Midbrain (tissue), 1 donor: ENCODE measurements at places on chromosomes 11 and 22.

DNA sequence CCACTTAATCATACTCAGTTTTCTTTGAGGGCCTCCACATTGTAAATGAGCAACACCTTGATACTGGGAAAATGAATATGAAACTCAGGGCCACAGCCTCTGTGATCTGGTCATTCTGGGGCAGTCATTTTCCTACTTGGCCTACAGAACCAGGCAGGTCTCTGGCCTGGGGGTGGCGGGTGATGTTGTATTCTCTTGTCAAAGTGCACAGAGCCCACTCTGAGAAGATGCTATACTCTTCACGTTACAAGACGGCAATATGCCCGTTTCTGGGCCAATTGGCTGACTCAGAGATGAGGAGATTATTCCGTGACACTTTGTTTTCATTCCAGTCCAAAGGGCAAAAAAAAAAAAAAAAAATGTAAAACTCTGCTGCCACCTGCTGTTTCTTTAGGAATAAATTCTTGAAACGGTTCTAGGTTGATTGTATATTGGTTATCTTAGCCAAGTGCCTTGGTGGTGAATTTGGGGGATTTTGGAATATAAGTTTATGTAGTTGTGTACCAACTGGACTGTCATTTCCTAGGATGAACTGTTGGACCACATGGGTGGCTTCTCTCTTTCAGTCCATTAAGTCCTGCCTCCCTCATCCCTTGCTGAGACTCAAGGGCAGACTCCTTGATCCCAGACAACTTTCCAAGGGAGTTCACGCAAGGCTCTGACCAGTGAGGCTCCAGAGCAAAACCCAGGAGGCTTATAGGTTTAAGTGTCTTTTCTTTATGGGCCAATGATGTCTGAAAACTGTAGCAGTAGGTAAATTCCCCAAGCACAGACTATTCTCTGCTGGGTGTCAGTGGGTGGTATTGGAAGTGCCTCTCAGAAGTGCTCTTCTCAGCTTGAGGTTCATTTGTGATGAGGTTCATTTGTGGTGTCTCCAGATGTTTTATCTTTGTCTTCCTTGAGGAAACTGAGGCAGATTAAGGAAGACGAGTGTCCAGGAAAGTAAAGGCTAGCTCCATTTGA lies 18.2 kb downstream of the ADM start:
- peak; percentile 72 for DNase-seq

DNA sequence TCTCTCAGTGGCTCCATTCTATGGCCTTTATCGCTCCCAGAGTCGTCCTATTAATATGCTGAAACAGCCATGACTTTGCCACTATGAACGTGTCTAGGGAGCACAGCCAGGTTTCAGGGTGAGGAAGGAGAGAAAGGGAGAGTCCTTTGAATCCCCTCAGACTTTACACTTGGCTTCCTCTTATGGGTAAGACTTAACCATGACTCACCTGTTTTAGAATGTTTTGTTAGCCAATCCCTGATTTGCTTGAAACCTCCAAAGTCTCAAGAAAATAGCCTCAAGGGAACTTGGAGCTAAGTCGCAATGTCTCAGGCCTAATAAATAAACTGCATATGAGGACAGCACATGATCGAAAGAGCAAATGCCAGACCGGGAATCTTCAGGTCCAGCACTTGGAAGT lies 131.2 kb upstream of the RCN1 start:
- DNase-seq = no peak

- no peak for DNase-seq
Observed at GRCh38 chr11:65089621-65090020, 5.6 kb downstream of the ZFPL1 start.

DNA sequence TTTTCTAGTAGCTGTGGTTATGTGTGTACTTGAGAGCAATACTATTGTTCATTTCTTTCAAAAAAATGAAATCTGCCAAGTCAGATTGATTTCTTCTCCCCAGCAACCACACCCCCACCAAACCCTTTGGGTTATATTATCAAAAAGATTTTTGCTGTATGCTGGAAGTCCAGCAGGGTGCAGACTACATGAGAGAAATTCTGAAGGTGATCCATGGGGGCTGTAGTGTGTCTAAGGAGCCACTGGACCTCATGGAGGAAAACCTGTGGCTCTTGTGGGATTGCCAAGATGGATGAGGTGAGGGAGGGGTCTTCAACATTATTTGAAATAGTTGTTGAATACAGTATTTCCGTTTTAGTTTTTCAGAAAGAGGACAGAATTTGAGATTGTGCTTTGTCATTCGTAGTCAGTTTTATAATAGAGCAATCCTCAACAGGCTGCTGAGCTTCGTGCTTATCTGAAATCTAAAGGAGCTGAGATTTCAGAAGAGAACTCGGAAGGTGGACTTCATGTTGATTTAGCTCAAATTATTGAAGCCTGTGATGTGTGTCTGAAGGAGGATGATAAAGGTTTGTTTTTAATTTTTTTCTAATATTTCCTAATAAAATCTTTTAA lies 3.1 kb downstream of the EIF3M start:
- no peak for DNase-seq

DNA sequence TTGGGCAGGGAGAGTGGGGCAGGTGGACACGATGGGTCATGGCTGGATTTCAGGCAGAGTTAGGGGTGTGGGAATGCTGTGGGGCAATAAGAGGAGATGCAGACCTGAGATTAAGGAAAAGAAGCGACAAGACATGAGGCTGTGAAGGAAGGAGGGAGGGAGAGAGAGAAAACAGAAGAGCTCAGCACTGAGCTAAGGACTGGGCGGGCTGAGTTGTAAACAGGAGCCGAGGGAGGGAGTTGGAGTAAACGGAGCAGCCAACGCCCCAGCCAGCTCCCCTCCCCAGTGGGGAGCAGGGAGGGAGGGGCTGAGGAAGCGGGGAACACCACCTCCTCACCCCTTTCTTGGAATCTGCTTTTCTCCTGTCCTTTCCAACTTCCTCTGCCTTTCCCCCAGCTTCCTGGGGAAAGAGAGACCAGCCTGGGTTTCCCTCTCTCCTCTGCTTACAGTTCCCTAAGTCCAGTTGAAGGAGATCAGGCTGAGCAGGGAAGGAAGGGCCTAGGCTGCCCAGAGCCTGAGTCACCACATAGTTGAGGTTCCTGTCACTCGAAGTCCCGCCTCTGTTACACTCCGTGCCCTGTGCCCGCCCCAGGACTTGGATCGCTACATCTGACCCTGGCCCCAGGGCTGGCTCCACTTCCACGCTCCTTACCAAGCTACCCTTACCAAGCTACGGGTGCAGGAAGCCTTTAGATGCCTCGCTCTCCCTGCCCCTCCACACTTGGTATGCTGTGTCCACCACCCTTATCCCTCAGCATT lies 6.7 kb upstream of the AHNAK start:
- no peak for DNase-seq

DNA sequence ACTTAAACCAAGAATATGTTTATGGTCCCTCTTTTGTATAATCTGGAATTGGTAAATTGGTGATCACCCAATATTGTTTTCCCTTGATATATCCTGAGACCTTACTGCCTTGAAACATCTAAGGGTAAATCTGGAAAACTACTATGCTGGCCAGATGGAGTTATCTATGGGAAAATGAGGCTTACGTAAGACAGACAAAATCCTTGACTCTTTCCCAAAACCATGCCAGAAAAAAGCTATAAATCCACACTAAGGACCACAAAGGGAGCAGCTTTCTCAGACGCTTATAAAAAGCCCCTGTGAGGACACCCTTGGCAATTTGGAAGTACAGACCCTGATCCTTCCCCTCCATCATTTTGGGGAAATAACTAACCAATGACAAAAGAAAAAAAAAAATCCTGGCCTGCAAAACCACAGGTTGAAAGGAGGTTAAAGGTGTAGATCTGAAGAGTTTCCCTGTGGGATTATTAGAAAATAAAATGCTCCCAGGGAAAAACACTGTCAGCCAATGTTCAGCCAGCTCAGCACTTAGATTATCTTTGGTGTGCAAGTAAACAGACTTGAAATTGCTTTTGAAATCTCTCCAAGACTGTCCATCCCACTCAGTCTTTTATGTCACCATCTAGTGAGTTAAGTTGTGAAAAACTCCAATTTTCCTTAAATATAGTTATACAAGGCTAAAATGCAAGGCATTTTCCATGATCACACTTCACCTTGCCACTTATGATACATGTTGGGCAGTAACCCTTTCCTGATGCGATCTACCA lies 6.6 kb upstream of the AMBRA1 start:
- DNase-seq = no peak

GRCh38 chr22:30029512-30029911 lies 50.8 kb upstream of the HORMAD2 start:
- no peak for DNase-seq

DNA sequence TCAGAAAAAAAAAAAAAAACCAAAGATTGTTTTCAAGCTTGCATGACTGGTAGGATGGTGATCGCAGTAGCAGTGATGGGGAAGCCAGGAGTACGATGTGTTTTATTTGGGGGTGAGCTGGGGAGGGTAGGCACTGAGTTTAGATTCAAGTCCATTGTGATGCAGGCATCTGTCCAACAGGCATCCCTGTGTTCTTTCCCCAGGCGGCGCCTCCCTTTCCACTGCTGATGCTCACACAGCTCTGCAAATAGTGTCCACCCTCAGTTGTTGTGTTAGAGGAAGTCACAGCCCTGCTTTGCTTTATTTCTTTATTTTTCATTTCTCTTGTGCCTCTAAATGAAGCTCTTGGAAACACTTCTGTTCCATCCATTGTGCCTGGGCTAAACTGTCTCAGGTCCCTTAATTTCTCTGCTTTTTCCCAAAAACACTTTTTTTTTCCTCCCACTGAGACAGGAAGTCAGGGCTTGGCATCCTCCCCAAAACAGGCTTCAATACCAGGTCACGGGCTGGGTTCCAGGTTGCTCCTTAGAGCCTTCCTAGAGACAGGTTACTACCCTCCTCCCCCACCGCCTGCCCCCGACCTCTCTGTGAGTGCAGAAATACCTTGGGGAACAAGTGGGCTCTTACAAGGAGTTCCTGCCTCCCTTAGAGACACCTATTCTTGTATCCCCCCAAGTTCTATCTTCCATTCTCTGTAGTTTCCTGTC lies 38.6 kb upstream of the HSPA8 start:
- DNase-seq = no peak

GRCh38 chr22:46084943-46085827 lies 65.1 kb upstream of the PPARA start:
- DNase-seq = peak; percentile 82

- DNase-seq = no peak
Observed at GRCh38 chr22:31843526-31843925, 89.7 kb downstream of the DEPDC5 start.

GRCh38 chr11:34594603-34595002 lies 26.3 kb upstream of the EHF start:
- DNase-seq = no peak

- peak; percentile 73 for DNase-seq
Observed at GRCh38 chr11:112113539-112114457, 27.1 kb downstream of the SDHD start.

- no peak for DNase-seq
Observed at GRCh38 chr11:122852796-122853160, 14.5 kb downstream of the CRTAM start.

DNA sequence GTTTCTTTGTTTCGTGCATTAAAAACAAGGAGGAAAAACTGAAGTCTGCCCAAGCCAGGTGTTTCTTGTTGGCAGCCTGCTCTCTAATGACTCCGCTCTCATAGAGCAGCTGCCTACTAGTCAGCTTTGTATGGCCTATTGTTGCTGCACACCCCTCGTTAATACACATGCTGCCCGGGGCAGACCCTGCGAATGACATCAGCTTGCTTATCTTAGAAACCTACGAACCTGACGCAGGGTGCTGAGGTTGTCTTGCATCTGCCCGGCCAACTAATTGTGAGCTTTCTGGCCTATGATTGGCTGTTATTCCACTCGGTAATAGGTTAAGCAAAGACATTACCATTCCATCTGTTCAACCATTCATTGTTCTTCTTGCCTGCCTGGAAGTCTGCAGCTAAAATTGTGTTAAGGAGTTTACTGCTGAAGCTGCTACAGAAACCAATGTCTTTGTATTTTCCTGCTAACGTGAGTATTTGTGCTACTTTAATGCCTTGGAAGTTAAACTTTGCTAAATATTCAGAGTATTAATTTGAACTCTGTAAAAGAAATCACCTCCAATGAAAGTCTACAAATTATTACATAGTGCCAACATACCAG lies 37.5 kb downstream of the ZC3H12C start:
- peak; percentile 28 for DNase-seq

DNA sequence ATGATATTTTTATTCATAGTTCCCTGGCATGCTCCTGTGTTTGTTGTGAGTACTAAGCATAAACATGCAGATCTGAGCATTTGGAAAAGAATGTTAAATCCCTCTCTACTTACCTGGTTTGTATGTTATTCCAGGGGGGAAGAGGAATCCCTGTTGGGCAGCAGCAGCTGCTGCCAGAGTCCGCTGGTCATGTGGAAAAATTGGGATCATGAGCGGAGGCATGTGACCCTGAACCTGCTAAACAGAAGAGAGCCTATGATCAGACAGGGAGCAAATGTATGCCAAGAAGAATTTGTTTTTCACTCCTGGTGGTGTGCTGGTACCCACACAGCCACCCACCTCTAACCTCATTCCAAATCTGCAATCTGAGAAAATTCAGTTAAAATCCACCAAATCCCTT lies 244.7 kb downstream of the SOX6 start:
- peak; percentile 9 for DNase-seq

GRCh38 chr22:44281768-44282637 lies 30.7 kb downstream of the SHISAL1 start:
- DNase-seq = no peak

DNA sequence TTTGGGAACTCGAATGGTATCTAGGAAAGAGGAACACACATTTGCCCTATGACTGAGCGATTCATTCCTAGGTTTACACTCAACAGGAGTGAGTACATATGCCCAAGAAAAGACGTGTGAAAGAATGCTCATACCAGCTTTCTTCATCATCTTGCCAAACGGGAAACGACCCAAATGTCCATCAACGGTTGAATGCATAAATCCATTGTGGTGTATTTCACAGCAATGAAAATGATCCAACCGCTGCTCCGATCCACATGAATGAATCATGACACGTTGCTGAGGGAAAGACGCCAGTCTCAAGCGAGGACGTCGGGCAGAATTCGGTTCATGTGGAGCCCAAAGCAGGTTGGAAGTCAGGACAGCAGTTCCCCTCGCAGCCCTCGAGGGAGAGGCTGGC lies 71.5 kb downstream of the CYTH4 start:
- no peak for DNase-seq

DNA sequence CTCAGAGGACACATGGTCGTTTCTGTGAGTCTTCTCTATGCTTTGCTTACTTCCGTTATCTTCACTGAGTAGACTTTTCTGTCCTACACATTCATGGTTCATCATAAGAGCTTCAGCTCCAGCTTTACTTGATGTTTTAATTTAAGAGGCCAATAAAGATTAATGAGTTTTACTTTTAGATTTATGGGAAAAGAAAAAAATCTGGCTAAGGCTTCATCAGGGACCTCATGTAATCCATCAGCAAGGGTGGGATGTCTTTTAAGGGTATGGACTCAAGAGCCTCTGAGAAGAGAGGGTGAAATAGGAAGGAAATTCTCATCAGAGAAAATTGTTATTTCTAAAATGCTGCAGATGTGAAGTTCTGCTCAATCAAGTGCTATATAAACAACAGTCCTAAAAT lies 963.0 kb upstream of the RAG2 start:
- DNase-seq = no peak

- no peak for DNase-seq
Observed at GRCh38 chr11:94241896-94242295, 62.5 kb upstream of the IZUMO1R start.
